ENCODE measurements at places on chromosomes 12 and 14.

- no peak for DNase-seq
Measured at GRCh38 chr14:71049435-71050133, 142.3 kb downstream of the PCNX1 start.

- no peak for DNase-seq
Measured at GRCh38 chr12:131260251-131260905, 306.7 kb downstream of the ADGRD1 start.

DNA sequence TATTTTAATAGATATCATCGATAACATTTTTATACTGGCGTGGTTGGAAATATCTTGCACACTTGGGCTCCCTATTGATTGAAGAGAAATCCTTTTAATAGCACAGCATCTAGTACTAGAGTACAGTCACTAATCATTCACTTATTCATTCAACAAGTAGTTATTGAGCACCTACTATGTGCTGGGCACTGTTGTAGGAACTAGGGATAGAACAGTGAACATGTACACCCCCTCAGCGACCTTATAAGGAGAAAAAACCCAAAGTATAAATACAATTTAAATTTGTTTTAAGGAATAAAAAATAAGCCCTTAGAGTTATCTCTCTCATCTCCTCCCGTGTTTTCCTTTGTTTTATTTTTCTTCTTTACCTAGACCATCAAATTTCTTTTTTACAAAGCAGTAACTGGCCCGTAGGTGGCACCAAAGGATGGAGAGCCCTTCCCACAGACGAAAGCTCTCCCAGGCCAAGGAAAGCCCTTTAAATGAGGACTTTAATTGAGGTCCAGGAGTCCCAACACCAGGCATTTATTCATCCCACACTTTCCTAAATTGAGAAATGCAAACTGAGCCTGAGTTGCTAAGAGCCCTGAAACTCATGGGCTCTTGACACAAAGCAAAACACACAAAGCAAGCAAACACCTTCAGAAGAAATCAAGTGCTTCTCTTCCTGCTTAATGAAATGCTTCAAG is 29.0 kb downstream of the PEBP1 start:
- DNase-seq = peak; percentile 57

GRCh38 chr12:45093051-45093450 is 42.2 kb upstream of the DBX2 start:
- peak; percentile 45 for DNase-seq

DNA sequence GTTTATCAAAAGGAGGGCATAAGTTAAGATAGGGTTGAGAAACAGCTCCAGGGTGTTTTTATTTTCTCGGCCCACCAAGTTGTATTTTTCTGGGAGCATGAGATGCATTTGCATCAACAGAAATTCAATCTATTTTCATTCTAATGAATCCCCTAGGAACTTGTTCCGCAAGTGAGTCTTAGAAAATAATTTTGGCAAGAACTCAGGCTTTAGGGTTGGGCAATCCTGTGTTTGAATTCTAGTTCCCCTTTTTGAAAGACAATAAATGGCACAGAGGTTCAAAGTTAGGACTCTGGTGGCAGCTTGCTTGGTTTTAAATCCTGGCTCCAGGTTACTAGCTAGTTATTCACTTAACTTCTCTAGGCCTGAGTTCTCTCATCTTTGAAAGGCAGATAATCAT is 23.7 kb downstream of the SLC5A8 start:
- no peak for DNase-seq

GRCh38 chr14:90674043-90674670 is 142.1 kb downstream of the TTC7B start:
- DNase-seq = no peak
